ENCODE measurements at places on chromosomes 1 and 21. TPM values are rescaled to one million over a fixed set of nuclear protein-coding genes. Genes with fewer than 3 reads are reported as not detected.

C1QB gene
- 41.5 TPM for total RNA-seq

GNG5 gene
- 49.7 TPM for total RNA-seq

CLCA2 gene
- not detected for total RNA-seq

KLHL21 gene
- total RNA-seq: 37.8 TPM

NPPB gene
- not detected for total RNA-seq

HRNR gene
- not detected for total RNA-seq

TTC34 gene
- total RNA-seq: 0.29 TPM

HSF2BP gene
- 3.0 TPM for total RNA-seq

KIAA0040 gene
- 10.7 TPM for total RNA-seq

KPRP gene
- not detected for total RNA-seq

OLIG2 gene
- 0.06 TPM for total RNA-seq

OR2L5 gene
- not detected for total RNA-seq

CR1L gene
- 2.5 TPM for total RNA-seq

SLC26A9 gene
- 0.29 TPM for total RNA-seq

TMEM269 gene
- 0.47 TPM for total RNA-seq

KCNA2 gene
- 0.35 TPM for total RNA-seq

DNM3 gene
- total RNA-seq: 7.6 TPM

IFI44 gene
- 13.0 TPM for total RNA-seq

CAPN8 gene
- total RNA-seq: 1.6 TPM

C2CD4D gene
- 0.12 TPM for total RNA-seq

LCE1D gene
- total RNA-seq: not detected

XCL2 gene
- total RNA-seq: not detected

FNDC7 gene
- total RNA-seq: not detected

CRB1 gene
- 3.1 TPM for total RNA-seq

PRRC2C gene
- total RNA-seq: 77.4 TPM

CRYAA gene
- total RNA-seq: not detected

BMP8B gene
- total RNA-seq: 2.0 TPM

RAB42 gene
- 3.0 TPM for total RNA-seq

S100A16 gene
- total RNA-seq: 78.6 TPM

LEFTY2 gene
- 0.58 TPM for total RNA-seq

ABCD3 gene
- total RNA-seq: 42.2 TPM

KRTAP10-1 gene
- total RNA-seq: not detected

OR2T35 gene
- total RNA-seq: not detected

VHLL gene
- not detected for total RNA-seq

CSMD2 gene
- total RNA-seq: 0.70 TPM

RGS13 gene
- total RNA-seq: not detected

EXO1 gene
- total RNA-seq: 4.1 TPM
